ENCODE measurements at places on chromosomes 1 and 21.

DNA sequence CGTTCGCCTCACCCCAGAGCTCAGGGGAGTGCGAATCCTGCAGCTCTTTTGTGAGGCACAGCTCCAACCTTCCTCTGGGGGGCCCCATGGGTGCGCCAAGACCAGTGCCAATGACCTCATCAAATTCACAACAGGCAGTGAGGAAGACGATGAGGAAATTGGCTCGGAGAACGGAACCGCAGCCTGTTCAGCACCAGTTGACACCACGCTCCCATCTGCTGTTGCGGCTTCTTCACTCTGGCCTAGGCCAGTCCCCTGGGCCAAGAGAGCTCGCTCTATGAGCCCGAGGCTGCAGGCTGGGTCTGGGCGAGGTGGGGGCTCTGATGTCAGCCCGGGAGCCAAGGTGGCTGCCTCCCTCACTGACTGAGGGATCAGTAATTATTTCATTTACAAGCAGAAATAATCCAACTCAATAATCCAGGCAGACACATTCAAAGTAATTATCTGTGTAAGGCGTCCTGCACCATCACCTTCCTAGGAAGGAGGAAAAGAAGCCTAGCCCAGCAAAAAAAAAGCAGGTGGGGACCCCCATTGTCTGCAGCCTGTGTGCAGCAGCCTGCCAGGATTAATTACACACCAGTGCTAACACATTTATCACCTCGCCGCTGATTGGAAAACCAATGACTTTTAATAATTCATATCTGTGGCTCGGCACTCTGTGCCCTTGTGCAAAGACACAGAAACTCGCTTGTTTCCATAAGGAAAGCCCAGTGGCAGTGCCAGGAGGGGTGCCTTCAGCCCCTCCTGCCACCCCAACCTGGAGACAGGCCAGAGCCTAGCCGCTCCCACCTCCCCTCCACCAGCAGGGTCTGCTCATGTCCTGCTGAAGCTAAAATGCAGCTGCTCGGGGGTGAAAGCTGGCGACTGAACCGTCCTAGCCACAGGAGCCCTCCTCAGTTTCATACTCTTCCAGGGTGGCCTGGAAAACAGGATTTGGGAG lies 1.9 kb downstream of the PLEKHA6 start:
- peak; percentile 43 for DNase-seq

DNA sequence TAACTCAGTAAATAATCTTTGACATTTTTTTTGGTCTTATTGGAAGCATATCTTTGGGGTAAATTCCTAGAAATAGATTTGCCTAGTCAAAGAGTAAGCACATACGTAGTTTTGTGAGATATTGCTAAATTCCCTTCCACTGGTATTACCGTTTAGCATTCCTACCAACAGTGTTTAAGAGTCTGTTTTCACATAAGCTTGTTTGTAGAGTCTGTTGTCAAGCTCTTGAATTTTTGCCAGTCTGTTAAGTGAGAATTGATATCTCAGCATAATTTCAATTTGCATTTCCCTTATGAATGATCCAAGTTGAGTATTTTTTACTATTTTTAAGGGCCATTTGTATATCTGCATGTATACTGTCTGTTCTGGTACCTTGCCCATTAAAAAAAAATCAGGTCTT lies 37.0 kb upstream of the MPC2 start:
- no peak for DNase-seq

GRCh38 chr1:219928791-219929118 lies 398 bp upstream of the SLC30A10 start:
- DNase-seq: no peak

DNA sequence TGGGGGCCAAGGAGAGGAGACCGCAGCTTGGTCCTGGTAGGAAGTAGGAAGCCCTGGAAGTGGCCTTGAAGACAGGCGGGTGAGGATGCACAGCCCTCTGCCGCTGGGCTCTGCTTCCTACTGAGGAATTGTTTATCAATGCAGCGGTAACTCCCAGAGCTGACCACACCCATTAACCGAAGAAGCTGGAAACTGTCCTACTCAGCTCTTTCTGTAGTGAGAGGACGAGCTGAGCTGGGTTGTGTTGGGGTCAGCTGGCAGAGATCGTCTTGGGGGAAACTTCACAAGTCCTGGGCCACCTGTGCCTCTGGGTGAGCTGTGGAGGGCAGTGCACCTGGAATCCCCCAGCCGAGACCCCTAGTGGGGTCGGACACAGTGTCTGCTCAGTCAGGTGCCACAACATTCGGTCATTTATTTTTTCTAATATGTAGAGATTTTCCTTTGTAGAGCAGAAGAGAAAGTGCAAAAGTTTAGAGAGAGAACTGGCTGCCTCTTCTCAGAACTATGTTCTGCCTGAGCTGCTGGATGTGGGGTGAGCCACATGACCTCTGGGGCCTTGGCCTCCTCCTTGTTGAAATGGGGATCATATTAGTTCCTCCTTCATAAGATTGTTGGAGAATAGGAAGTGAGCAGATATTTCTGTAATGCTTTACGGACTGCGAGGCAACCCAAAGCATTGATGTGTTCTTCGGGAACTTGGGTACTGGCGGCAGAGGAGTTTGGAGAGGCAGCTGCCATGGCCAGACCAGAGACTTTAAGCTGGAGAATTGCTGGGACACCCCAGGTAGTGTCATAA lies 3.6 kb downstream of the NECAP2 start:
- DNase-seq: no peak

GRCh38 chr1:167054946-167055630 lies 35.1 kb downstream of the GPA33 start:
- DNase-seq: no peak

- DNase-seq: no peak
Measured at GRCh38 chr1:44237721-44238457, 24.6 kb downstream of the DMAP1 start.

DNA sequence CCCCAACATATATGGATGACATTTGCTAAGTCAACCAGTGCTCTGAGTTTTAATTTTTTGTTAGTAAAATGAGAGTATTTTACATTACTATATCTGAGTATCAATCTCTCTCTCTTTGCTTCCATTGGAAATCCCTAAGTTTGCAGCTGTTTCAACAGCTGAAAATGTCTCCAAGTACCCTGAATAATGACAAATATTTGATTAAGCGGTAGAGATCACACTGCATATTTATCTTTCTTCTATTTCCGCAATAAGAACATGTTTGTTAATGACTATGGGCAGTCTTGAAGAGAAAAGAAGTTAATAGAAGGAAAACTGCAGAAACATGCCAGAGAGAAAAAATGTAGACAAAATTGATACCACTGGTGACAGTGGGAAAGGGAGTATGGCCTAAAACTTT lies 1117.5 kb downstream of the NCAM2 start:
- no peak for DNase-seq

DNA sequence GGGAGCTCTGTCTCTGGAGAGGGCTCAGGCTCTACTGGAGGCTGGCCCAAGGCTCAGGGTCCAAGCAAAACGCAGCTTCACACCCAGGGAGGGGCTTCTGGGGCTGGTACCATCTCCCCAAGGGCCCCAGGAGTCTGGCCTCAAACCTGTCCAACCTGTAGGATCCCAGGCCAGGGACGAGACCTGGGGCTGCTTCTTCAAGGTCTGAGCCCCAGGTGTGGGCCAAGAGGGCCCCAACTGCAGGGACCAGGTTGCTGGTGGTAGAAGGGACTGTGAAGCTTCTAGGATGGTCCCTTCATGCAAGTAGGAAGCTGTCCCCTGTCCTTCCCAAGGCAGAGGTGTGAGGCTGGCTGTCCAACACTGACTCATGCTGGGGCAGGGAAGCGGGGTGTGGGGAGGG lies 7.8 kb upstream of the MMEL1 start:
- DNase-seq: no peak

DNA sequence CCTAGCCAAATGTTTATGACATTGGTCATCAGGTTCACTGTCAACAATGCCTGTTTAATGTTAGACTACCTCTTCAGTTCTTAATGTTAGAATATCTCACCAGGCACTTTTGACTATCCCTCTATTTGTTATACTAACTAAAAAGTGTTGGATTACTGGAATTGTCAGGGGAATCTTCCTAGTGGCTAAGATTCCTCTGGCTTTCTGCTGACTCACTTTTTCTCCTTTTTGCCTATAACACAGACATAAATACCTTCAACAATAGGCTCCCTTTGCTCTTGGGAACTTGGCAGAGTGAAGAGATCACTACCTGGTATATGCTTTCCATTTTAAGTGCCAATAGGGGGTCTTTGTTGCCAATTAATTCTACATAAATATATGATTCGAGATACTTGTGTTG lies 68.5 kb downstream of the TMEM200B start:
- DNase-seq: no peak

DNA sequence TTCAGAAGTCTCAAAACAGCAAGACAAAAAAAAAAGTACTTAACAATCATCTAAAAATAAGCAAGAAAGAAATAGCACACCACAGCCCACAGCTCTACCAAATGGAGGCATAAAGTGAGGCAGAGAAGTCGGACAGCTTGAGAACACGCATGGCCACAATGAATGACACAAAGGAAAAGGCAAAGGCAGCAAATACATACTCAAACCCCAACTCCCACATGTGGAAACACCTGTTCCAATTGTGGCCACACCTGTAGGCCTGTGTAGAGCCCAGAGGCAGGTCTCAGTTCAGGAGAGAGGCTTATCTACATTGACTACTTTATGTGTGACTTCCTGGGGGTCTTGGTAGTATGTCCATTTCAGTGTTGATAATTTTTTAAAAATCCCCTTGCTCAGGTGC lies 543.5 kb downstream of the LMO4 start:
- no peak for DNase-seq

DNA sequence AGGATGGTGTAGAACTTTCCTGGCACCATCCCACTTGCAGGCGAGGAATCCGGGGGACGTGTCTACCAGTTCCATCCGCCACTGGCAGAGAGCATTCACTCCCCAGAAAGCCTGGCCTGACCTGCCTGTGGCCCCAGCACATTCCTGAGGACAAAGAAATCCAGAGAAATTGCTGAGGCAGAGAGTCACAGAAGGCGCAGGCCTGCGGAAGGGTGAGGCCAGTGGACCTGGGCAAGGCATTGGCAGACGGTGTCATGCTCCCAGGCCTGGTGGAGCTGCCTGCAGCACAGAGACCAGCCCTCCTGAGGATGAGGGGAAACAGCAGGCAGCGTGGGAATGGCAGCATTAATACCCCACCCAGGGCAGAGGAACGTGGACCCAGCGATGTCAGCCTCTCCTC lies 81.2 kb upstream of the F3 start:
- no peak for DNase-seq

GRCh38 chr1:183029591-183030000 lies 6.4 kb downstream of the LAMC1 start:
- DNase-seq: no peak

DNA sequence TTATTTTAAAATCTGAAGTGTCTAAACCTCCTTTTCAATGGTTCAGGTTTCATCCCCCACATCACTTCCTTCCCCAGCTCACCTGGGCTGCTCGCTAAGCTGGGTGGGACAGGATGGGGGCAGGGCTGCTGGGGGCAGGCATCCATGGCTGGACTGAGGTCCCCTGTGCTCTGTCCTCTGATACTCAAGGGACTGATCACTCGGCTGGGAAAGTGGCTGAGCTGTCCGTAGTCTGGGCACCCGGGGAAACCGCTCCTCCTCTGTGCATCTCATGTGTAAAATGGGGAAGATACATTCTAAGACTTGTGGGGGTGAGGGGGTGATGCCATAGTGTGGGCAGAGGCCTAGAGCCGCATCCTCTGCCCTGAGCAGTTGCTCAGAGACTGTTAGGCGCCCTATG lies 411.2 kb downstream of the MATN1 start:
- no peak for DNase-seq

- no peak for DNase-seq
Measured at GRCh38 chr1:48930011-48930410, 153.3 kb upstream of the BEND5 start.

- no peak for DNase-seq
Measured at GRCh38 chr1:59928996-59929395, 2.4 kb upstream of the CYP2J2 start.

DNA sequence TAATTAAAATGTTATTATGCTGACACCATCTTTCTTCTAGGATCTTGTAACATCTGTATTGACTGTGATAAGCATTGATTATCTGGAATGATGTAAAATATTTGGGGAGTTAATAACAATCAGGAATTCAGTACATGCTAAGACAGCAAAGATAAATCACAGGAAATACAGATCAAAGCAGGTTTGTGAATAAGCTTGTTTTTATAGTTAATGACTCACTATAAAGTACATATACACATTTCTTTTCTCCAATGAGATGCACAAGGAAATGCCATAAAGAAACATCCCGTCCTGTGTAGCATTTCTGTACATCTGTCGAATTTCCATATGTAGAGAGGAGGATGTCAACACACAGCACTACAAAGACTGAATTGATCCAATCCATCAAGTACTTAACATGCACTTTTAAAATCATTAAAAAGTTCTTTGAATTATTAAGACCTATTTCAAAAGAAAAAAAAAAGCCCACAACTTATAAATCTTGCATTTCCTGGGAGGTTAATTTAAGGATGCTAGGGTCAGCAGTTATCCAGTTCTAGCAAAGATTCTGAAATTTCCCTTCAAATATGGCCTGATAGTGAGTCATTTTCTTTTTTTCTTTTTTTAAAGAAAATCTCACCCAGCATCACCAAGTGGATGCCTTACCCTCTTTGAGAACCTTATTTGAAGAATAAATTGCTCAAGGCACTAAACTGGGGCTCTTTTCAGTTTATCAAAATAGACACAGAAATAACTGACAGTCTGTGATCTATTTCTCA lies 243.2 kb upstream of the NR5A2 start:
- no peak for DNase-seq

DNA sequence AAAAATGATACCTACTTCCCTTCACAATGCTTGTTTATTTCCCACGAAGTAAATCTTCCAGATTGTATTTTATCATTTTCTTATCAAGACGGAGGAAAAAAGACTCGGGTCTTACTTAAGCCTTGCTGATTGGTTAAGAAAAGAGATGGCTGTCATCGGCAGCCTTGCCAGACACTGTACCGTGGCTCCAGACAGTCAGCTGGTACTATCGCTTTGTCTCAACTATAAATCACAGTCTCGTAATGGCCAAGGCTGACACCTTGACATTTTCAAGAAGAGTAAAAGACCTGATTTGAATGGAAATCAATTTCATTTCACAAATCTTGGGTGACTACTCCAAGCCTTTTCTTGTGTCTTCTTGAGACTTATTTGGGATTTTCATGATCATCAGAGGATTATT lies 868.0 kb downstream of the USP25 start:
- DNase-seq: no peak

GRCh38 chr1:39540504-39541031 lies 36.0 kb downstream of the PABPC4 start:
- no peak for DNase-seq

- DNase-seq: no peak
Measured at GRCh38 chr1:26124418-26125331, 13.1 kb downstream of the PDIK1L start.

- DNase-seq: no peak
Measured at GRCh38 chr1:10529765-10530164, 55.0 kb downstream of the PEX14 start.

- no peak for DNase-seq
Measured at GRCh38 chr1:71831646-71832045, 450.7 kb downstream of the NEGR1 start.

Measured in NCI-H2081 (cell line).